ENCODE measurements at places on chromosomes 11 and 22. TPM values are rescaled to one million over a fixed set of nuclear protein-coding genes. Genes with fewer than 3 reads are reported as not detected.

DNA sequence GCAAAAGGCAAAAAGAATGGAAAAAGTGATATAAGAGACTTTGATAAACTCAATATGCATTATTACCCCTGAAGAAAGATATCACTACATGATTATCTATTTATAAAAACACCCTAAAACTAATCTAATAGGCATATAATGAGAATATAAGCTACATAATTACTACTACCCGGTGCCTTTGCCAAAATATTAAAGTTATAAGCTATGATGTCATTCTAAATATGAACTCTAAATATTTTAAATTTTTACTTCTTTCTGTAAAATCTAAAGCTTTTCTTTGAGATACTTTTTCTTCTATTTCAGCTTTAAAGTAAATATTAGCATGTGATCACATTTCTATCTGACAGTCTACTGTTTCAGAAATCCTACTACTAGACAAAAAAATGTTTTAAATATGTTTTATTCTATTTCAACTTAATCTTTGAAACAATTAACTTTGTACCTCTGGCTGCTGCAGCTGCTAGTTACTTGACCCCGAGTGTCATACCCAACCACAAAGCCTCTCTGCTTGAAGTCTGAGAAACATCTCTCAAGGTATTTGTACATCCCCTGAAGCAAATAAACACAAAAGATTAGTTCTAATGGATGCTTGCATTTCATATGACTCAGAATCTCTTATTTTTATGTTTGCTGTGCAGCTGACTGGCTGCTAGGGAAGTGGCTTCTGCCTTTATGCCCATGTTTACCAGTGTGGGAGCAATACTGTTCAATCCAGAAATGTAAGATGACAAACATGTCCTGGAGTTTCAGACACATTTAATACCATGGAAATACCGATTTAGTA is 26.8 kb downstream of the PGM2L1 start:
- no peak for DNase-seq
- H3K4me3 ChIP-seq: no peak overlapping the region
- H3K27me3 ChIP-seq: no peaks in the 10 kb centered on the region
- no peaks in the 10 kb centered on the region for H3K4me1 ChIP-seq
- H3K27ac ChIP-seq: no peak overlapping the region

- no peak for DNase-seq
- H3K4me3 ChIP-seq: no peak overlapping the region
- H3K4me1 ChIP-seq: peaks cover 28% of the 10 kb centered on the region
- no peak overlapping the region for H3K27ac ChIP-seq
Observed at GRCh38 chr11:10927538-10927937, 69.7 kb upstream of the ZBED5 start.

OR8D2 gene
- not detected for polyA plus RNA-seq

TBCEL gene
- 4.6 TPM for polyA plus RNA-seq

DNA sequence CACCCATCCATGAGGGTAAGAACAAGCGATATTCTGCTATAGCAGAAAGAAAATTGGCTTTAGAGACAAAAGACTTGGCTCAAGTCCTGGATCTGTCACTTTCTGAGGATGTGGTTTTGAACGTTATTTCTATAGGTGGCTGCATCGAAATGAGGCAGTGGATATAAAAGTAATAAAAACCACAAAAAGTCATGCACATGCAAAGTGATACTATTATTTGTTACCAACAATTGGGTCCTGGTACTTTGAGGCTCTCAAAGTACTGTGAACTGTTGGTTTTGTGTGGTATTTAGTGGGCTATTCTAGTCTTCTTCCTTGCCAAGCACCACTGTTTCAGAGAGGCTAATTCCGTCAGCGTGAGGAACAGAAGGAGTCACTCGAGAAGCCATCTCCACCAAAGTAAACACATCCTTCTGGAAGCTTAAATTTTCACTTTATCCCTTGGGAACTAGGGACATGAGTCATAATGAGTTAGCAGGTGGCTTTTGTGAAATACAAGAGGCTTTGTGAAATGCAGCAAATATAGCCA is 13.1 kb downstream of the UBASH3B start:
- no peak overlapping the region for H3K4me3 ChIP-seq
- no peaks in the 10 kb centered on the region for H3K27me3 ChIP-seq
- H3K36me3 ChIP-seq: peaks cover 14% of the 10 kb centered on the region
- peak overlapping the region; percentile 45 for H3K27ac ChIP-seq
- peaks cover 100% of the 10 kb centered on the region for H3K4me1 ChIP-seq
- no peak for DNase-seq

GRCh38 chr22:43922123-43922522 is 1.5 kb upstream of the PNPLA3 start:
- no peaks in the 10 kb centered on the region for H3K36me3 ChIP-seq
- peaks cover 23% of the 10 kb centered on the region for H3K27me3 ChIP-seq
- no peak overlapping the region for H3K27ac ChIP-seq
- peaks cover 22% of the 10 kb centered on the region for H3K4me1 ChIP-seq
- no peak overlapping the region for H3K4me3 ChIP-seq

GRCh38 chr11:64303109-64304031 is 2.0 kb upstream of the ESRRA start:
- H3K27ac ChIP-seq: no peak overlapping the region
- no peak for DNase-seq
- H3K4me3 ChIP-seq: no peak overlapping the region
- peaks cover 34% of the 10 kb centered on the region for H3K27me3 ChIP-seq
- peaks cover 42% of the 10 kb centered on the region for H3K4me1 ChIP-seq

CCDC73 gene
- 0.17 TPM for polyA plus RNA-seq

TMEM41B gene
- 14.1 TPM for polyA plus RNA-seq

- no peaks in the 10 kb centered on the region for H3K27me3 ChIP-seq
- DNase-seq: peak; percentile 5
- H3K4me1 ChIP-seq: peaks cover 16% of the 10 kb centered on the region
- H3K27ac ChIP-seq: no peak overlapping the region
- H3K4me3 ChIP-seq: no peak overlapping the region
- no peaks in the 10 kb centered on the region for H3K36me3 ChIP-seq
Observed at GRCh38 chr11:118979434-118979833, 7.9 kb downstream of the FOXR1 start.

DNA sequence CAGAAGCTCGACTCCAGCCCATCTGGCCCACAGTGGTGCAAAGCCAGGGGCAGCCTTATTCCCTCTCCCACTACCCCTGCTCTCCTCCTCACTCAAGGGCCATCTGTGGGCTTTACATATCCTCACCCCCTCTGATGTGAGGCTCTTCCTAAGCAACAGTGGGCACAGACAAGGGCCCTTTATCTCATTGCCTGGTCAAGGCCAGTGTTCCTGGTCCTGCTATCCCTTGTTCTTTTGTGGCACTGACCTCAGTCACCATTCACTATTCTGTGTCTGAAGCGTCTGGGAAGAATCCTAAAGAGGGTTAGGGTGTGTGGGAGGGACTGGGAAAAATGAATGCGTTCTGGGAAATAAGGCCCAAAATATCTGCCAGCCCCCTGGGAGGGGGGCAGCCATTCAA is 7.3 kb downstream of the DNAL4 start:
- H3K27ac ChIP-seq: peak overlapping the region; percentile 8
- H3K4me3 ChIP-seq: no peak overlapping the region
- peaks cover 45% of the 10 kb centered on the region for H3K4me1 ChIP-seq
- H3K36me3 ChIP-seq: peaks cover 20% of the 10 kb centered on the region

DDIAS gene
- 1.7 TPM for polyA plus RNA-seq

GRCh38 chr11:95318498-95318897 is 87.5 kb upstream of the SESN3 start:
- H3K27ac ChIP-seq: no peak overlapping the region
- H3K4me3 ChIP-seq: no peak overlapping the region
- H3K36me3 ChIP-seq: no peaks in the 10 kb centered on the region
- no peaks in the 10 kb centered on the region for H3K4me1 ChIP-seq
- no peak for DNase-seq

DNA sequence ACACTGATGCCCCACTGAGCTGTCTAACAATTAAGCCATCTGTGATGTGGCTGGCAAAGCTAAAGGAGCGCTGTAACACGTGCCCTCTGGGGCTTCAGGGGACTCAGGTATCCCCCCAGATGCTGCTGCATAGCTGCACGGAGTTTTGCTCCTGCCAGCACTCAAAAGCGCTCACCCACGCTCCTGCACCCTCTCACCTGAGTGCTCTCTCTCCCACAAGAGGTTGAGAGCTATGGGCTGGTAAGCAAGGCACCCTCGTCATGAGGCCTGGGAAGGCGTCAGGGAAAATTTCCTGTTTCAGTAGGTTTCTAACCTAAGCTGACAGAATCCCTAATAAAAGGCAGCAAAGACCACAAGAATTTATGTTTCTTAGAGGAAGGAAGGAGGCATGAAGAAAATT is 850.3 kb downstream of the OPCML start:
- no peak for DNase-seq
- H3K27ac ChIP-seq: no peak overlapping the region
- H3K4me1 ChIP-seq: peaks cover 4% of the 10 kb centered on the region
